ENCODE measurements at places on chromosomes 1 and 21.

DNA sequence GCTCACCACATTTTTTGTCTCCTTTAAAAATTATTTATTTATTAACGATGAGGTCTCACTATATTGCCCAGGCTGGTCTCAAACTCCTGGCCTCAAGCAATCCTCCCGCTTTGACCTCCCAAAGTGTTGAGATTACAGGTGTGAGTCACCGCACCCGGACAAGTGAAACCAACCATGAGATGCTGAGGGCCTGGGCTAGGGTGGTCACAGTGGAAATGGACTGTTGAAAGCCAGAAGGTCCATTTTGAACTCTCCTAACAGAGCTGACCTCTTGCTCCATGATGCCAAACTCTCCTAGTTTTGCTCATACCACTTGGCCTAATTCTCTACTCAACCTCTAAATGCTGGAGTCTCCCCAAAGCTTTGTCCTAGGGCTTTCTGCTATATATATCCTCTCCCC, 109.1 kb downstream of the SLC45A1 start:
- no peak for DNase-seq

GRCh38 chr1:179744401-179745130, 1.5 kb downstream of the FAM163A start:
- DNase-seq, result no peak

- DNase-seq, result peak; percentile 88
These were observed 38.1 kb upstream of the SCYL3 start for GRCh38 chr1:169931795-169932231.

DNA sequence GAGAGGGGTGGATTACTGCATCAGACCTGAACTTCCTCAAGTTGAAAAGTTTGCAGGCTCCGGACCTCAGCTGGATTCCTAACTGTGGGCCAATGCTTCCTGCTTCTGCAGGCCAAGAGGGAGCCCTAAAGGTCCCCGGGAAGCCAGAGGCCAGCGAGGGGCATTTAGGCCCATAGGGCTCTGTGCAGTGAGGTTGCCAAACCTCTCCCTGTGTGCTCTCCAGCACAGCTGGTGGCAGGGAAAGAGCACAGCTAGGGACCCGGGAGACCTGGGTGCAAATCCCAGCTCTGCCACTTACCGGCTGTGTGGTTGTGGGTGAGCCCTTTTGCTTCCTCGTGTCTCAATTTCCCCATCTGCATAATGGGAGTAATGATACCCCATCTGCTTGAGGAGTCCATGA, 100.5 kb downstream of the PAX7 start:
- DNase-seq, result no peak

- peak; percentile 97 for DNase-seq
These were observed 1.1 kb downstream of the STMN1 start for GRCh38 chr1:25904943-25905679.

DNA sequence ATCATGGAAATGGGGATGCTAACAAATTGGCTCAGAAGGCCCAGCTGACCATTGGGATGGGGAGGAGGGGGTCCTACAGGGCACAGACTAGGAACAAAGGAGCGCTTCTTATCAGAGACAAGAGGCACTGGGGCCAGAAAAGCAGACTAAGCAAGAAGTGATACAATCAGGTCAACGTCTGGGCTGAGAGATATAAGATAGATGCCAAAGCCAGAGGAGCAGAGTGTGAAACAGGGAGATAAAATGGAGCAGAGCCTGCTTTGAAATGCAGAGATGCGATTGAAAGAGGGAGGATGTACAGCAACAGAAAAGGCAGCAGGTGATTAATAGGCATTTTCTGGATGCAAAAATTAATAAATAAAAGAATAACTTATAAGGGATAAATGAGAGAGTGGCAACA, 127.5 kb upstream of the SAMSN1 start:
- DNase-seq, result no peak

DNA sequence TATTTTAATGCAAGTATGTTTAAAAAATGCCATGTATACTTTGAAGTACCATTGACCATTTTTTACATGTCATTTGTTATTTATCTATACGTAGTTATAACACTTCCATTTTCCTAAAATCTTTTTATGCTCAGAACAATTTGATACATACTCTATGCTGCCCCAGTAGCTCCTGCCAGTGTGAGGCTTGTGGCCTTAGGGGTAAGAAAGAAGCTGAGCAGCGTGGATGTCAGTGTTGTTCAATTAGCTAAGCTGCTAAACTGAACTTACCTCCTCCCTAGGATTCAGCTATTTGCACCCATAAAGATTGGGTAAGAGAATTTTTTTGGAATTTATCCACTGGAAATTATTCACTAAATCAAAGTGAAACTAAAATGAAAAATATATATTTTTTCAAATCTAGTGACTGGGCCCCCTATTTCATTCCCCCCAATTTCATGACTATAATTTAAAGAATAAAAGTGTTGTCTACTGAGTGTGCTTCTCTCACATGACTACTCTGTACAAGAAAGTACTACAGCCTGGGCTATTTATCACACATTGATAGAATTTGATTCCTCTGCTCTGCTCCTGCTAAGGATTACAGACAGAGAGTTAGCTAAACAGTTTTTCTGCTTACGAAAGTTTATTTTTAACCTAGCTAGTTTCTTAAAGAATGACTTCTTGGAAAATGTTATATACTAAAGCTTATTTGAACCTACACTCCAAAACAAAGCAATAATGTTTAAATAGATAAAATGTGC, 1030.3 kb upstream of the ADGRL4 start:
- DNase-seq, result no peak

DNA sequence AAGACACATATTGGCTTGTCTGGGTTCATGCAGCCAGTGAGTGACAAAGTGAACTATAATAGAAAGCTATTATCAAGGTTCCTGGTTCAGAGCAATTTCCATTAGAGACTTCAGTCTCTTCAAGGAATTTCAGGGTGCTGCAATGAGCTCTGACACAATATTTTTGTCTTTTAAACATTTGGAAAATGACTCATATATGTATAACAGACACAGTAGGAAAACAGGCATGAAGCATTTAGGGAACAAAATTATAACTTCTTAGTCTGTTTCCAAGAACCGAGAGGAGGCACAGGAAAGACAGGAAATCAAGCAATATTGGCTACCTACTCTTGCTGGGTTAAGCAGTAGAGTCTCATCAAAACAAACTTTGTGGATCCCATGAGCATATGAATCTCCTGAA, 170.4 kb downstream of the PTPRC start:
- no peak for DNase-seq

DNA sequence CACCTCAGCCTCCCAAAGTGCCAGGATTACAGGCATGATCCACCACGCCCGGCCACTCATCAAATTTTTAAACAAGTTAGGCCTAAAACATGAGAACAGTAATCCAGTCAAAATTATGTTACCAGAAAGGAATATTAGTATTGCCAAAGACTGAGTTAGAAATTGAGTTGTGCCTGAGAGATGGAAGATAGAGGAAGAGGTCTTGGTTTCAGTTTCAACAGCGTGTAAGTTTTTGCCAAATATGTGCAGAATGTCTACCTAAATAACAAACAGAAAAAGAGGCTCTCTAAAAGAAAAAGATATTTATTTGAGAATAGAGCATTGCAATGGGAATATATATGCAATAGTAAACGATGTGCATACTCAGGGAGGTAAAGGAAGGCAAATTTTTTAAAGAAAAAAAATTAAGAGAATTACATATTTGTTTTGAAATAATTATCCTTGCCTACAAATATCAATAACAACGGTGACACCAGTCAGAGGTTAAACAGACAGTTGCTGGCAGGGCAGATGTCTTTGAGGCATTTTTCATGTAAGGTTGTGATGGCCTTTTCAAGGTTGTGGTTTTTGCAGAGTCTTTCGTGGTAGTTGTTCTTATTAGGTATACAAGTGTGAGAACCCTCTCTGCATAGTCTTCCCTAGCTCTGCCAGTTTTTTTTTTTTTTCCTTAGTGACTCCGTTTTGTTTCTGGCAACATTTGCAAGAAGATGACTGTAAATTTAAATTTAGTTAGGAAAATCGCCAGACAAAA, 2.2 kb upstream of the CD1B start:
- DNase-seq, result no peak

GRCh38 chr21:32917362-32918135, 108.2 kb upstream of the OLIG2 start:
- DNase-seq, result peak; percentile 28

- no peak for DNase-seq
These were observed 26.6 kb downstream of the DDAH1 start for GRCh38 chr1:85438353-85438752.

GRCh38 chr1:45442272-45442671, 48.7 kb downstream of the TESK2 start:
- peak; percentile 51 for DNase-seq

DNA sequence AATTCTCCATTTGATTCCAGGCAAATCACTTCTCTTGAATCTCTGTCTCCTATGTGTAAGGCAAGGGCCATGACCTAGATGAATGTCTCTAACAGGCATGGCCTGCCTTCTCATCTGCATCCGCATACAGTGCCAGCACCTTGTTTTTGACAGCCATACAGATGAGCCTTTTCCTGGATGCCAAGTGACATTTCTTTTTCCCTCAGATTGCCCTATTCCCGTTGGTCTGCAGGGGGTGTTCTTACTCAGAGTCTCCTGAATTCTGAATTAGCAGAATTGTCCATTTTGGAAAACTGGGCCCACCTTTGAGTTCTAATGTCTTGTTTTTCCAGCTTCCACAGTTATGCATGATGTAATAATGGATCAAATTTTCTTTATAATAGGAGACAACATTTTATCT, 88.0 kb upstream of the ADAR start:
- DNase-seq, result no peak

DNA sequence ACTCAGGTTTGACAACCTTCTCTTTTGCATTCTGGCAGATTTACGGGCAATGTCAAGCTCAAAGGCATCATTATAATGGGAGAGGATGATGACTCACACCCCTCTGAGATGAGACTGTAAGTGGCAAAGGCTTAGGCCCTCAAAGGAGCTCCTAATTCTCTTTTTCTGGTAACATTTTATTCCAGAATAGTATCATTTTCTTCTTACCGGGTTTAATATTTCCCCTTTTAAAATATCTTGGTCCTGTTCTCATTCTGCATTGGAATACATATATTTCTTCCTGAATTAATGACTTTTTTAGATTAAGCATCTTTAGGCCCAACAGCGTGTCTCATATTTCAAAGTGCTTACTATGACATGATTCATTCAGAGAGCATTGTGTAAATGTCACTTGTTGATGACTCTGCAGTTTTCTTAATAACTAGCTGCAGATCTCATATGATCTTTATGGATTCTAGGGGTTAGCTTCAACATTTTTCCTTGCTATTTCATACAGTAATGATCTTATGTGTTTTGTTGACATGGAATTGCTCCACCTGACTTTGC, 1.7 kb downstream of the PITHD1 start:
- no peak for DNase-seq

DNA sequence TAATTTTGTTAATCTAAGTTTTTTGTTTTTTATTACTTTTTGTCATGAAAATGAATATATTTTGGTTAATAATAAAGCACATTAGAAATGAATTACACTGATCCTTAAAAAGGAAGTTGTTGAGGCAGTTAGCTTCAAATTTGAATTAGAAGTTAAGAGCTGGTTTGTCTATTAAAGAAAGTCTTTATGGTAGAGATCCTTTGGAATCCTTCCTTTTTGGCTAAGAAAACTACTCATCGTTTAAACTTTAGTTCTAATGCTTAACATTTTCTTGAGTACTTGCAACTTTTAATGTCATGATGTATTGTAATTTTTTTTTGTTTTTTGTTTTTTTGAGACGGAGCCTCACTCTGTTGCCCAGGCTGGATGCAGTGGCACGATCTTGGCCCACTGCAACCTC, 2.4 kb downstream of the PTBP2 start:
- DNase-seq, result no peak

- peak; percentile 51 for DNase-seq
These were observed 182.6 kb downstream of the VAV3 start for GRCh38 chr1:107782217-107782845.

- no peak for DNase-seq
These were observed 72.1 kb downstream of the S1PR1 start for GRCh38 chr1:101308935-101309333.

DNA sequence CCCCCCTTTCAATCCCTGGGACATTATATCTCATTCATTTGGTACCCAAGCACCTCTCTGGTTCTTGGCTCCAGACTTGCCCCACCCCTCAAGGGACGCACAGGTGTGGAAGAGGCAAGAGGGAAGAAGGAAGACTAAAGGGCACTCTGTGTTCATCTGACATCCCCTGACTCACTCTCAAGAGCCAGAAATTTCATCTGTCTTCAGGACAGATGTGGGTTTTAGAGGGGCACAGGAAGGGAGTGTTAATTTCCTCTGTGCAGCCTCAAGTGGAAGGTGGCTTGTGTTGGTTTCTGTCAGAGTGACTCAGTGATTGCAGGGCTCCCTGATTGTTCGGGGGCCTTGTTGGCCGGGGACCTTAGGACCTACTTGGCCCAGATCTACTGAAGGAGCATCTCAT, 2.4 kb downstream of the C2CD4D start:
- DNase-seq, result no peak

DNA sequence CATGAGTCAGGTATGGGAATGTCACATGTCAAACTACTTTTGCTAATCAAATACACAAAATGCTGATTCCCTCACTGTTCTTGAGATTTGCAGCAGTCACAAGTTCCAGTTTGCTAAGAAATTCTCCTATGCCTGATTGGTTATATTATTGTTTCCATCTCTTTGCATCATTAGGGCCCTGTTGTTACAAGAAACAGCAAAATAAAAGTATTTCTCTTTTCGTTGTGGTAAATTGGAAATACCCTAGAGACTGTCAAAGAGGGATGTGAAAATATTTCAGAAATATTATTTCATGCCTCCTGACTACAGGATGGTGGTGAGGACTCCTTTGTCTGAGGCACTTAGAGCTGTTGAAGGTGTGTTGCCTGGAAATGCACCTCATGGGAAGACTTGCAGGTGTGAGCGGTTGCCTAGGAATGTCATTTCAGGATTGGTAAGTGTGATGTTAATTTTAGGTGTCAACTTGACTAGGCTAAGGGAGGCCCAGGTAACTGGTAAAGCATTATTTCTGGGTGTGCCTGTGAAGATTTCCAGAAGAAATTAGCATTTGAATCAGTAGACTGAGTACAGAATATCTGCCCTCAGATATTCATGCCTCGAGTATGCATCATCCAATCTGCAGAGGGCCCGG, 117.4 kb downstream of the ROR1 start:
- DNase-seq, result no peak

GRCh38 chr21:21101911-21102310, 103.7 kb downstream of the NCAM2 start:
- no peak for DNase-seq

- no peak for DNase-seq
These were observed 55.1 kb downstream of the PTGER3 start for GRCh38 chr1:70992521-70992920.

GRCh38 chr21:19244502-19245187, 841.1 kb upstream of the TMPRSS15 start:
- DNase-seq, result no peak

DNA sequence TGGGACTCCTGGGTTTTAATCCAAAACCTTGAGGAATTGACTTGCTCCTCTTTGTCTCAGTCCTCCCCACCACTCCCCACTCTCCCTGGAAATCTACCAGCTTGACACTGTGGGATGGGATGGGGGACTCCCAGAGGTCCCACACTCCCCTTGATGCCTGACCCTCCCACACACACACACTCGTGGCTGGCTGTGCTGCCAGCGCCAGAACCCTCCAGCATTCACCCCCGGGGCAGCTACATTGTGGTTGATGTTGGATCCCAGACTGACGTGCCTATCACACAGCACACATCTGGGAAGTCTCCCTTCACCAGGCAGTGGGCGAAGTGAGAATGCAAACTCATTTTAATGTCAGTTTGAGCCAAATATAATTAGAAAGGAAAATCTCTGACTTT, 10.0 kb downstream of the KIRREL1 start:
- peak; percentile 30 for DNase-seq

- DNase-seq, result no peak
These were observed 1.5 kb upstream of the NHLH1 start for GRCh38 chr1:160365325-160365724.
